ENCODE measurements at places on chromosomes 2 and 18. TPM values are rescaled to one million over a fixed set of nuclear protein-coding genes. Genes with fewer than 3 reads are reported as not detected.
A peak's percentile ranks its signal among the peaks of the same experiment; 100 is the strongest.

GRCh38 chr2:33555681-33556080 lies 43.4 kb downstream of the FAM98A start:
- no peaks in the 10 kb centered on the region for H3K36me3 ChIP-seq
- no peaks in the 10 kb centered on the region for H3K4me1 ChIP-seq
- H3K27ac ChIP-seq = no peak overlapping the region
- DNase-seq = no peak

Gene ALLC
- not detected for total RNA-seq

Gene CREG2
- 0.12 TPM for total RNA-seq

Gene FANCL
- 34.5 TPM for total RNA-seq

DNA sequence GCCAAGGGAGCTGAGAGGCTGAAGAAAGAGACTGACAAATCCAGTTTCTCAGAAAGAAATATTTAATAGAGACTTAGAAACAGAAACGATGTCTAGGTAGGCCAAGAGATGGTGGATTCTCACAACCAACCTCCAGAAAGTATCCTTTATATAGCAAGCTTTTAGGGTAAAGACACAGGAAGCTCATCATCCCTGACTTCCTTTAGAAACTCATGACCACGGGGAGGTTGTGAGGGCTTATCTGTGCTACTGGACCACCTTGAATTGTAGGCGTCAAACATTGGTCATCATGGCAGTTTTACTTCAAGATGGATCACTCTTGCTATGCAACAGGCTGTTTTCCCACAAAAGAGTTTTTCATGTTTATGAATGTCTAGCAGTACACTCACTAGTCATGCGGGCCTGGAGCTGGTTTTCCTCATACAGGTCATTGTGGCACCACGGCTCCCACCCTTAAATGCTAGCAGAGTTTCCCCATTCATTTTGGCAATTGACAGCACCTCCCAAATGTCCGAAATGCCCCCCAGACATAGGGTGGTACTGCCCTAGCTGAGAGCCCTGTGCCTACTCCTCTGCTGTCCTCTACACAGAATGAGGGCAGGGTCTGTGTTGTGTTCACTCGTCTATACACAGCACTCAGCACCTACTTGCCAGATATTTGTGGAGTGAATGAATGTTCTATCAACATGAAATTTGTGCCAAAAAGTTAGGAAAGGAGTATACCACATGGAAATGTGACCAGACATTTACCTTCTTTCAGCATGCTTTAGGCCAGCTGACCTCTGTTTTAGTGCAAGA lies 89.0 kb downstream of the TMEM247 start:
- H3K27ac ChIP-seq = no peak overlapping the region
- no peak overlapping the region for H3K4me3 ChIP-seq
- H3K4me1 ChIP-seq = no peaks in the 10 kb centered on the region
- no peaks in the 10 kb centered on the region for H3K27me3 ChIP-seq
- no peak for DNase-seq

DNA sequence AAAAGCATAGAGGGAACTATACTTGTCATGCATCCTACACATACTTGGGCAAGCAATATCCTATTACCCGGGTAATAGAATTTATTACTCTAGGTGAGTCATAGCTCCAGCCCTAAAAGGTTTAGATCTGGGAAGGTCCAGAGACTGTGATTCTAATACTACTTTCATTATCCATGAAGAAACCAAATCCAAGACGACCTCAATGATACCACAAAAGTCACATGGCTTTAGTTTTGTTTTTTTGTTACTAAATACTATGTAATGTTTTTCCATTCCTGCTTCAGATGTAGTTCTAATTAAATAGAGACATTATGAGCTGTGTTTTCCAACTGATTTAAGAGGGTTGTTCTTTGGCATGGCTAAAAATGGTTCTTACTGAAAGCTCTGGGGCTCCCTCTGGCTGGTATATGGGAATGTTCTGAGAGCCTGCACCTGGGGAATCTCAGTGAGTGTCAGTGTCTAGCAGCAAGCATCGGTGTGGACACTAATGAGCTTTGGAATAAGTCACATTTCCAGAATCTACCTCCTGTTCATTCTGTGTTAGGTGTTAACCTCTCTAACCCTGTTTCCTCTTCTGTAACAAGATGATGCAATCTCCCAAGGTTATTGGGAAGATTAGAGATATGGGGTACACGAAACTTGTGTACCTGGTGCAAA lies 20.5 kb upstream of the IL1RL2 start:
- no peak for DNase-seq
- H3K36me3 ChIP-seq = no peaks in the 10 kb centered on the region
- H3K27ac ChIP-seq = no peak overlapping the region
- no peak overlapping the region for H3K4me3 ChIP-seq
- peaks cover 12% of the 10 kb centered on the region for H3K4me1 ChIP-seq
- no peaks in the 10 kb centered on the region for H3K27me3 ChIP-seq

DNA sequence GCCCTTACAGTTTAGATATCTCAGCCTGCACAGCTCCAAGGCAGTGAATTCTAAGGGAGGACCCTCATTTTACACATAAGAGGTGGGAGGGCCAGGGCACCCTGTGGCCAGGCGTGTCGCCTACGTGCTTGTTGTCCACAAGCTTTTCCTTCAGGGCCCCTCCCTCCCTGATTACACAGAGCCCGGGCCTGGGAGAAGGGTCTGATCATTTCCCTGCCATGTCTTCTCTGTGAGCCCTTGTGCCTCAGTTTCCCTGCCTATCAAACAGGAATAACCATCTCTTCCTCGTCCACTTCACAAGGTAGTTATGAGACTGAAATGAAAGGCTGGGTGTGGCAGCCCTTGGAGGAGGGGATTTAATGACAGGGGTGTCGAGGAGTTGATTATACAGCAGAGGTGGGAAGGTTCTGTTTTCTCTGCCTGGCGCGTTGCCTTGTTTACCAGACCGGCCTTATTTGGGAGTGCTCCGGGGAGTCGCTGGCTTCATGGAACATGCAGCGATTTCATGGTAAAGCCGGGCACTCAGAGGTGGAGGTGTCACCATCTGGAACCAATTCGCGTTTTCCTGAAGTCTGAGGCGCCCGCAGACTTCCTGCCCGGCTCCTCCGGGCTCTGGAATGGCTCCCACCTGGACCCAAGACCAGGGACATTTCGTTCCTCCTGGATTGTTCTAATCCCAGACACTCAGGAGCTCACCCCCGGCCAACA lies 208.9 kb downstream of the KLHL29 start:
- no peak for DNase-seq
- H3K27me3 ChIP-seq = no peaks in the 10 kb centered on the region
- no peak overlapping the region for H3K4me3 ChIP-seq
- H3K36me3 ChIP-seq = no peaks in the 10 kb centered on the region
- 0 out of 2 replicates have a peak, but pooled peaks cover 4% of the 10 kb centered on the region for H3K4me1 ChIP-seq

GRCh38 chr2:19866771-19867170 lies 35.0 kb downstream of the TTC32 start:
- H3K36me3 ChIP-seq = no peaks in the 10 kb centered on the region
- no peak for DNase-seq
- no peak overlapping the region for H3K27ac ChIP-seq
- no peak overlapping the region for H3K4me3 ChIP-seq
- H3K4me1 ChIP-seq = no peaks in the 10 kb centered on the region
- no peaks in the 10 kb centered on the region for H3K27me3 ChIP-seq

Gene ATP6V1B1
- total RNA-seq = 0.74 TPM

DNA sequence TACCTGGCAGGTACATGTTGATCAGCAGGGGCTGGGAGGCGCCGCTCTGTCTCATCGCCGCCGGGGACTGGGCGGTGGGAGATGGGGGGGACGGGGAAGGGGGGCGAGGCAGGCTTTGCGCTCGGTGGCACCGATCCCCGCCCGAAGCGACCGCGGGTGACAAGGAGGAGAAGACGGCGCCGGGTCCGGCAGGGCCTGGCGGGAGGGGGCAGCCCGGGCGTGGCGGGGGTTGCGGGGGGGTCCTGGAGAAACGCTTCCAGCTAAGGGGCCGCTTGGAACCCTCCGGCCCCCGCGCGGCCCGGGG lies at the start of gene FEV:
Gene FEV, minus strand, starts transcription at position 164 of the 304 bp plus-strand sequence. Its CDS starts 109 bp downstream, at position 55.
- no peak within 1 kb of the TSS for H3K4me3 ChIP-seq
- no peak within 1 kb of the TSS for H3K27ac ChIP-seq
- no peak for DNase-seq

GRCh38 chr2:163737190-163737439 lies 1.3 kb upstream of the FIGN start:
- H3K36me3 ChIP-seq = no peaks in the 10 kb centered on the region
- no peaks in the 10 kb centered on the region for H3K4me1 ChIP-seq
- no peak for DNase-seq
- H3K27me3 ChIP-seq = peaks cover 66% of the 10 kb centered on the region
- no peak overlapping the region for H3K27ac ChIP-seq

- H3K4me1 ChIP-seq = no peaks in the 10 kb centered on the region
- H3K36me3 ChIP-seq = no peaks in the 10 kb centered on the region
- no peak overlapping the region for H3K4me3 ChIP-seq
- no peak overlapping the region for H3K27ac ChIP-seq
- no peaks in the 10 kb centered on the region for H3K27me3 ChIP-seq
These were observed 635.1 kb upstream of the SLC39A10 start for GRCh38 chr2:195021711-195022507.

- no peak overlapping the region for H3K4me3 ChIP-seq
- no peaks in the 10 kb centered on the region for H3K36me3 ChIP-seq
- peak; percentile 19 for DNase-seq
- no peaks in the 10 kb centered on the region for H3K27me3 ChIP-seq
- no peaks in the 10 kb centered on the region for H3K4me1 ChIP-seq
These were observed 26.8 kb downstream of the MPHOSPH10 start for GRCh38 chr2:71157124-71157793.

Gene KDM3A
- total RNA-seq = 52.6 TPM

Gene SLC5A6
- total RNA-seq = 55.4 TPM

GRCh38 chr18:53531896-53532295 lies 692.6 kb downstream of the MBD2 start:
- no peak overlapping the region for H3K27ac ChIP-seq
- H3K27me3 ChIP-seq = no peaks in the 10 kb centered on the region
- DNase-seq = no peak
- H3K4me1 ChIP-seq = no peaks in the 10 kb centered on the region
- H3K36me3 ChIP-seq = no peaks in the 10 kb centered on the region
- no peak overlapping the region for H3K4me3 ChIP-seq

Gene IL36A
- total RNA-seq = not detected

Gene MOB4
- 24.4 TPM for total RNA-seq

DNA sequence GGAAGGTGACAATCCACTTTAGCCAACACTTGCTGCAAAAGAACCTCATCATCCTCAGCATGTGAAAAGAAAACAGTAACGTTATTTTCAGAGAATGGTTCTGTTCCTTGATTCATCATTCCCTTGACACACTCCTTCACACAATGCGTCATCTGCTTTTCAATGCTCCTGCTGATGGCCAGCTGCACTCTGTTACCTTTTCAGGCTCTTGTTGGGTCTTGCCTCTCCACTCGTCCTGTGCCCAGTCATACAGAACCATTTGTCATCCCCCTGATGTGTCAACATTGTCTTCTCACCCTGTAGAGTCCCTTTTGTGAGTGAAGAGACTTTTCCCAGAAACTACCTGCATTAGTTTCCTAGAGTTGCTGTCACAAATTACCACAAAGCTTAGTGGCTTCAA lies 12.2 kb upstream of the DTNA start:
- H3K36me3 ChIP-seq = no peaks in the 10 kb centered on the region
- H3K27ac ChIP-seq = no peak overlapping the region
- H3K27me3 ChIP-seq = no peaks in the 10 kb centered on the region

Gene STRN
- 26.4 TPM for total RNA-seq

DNA sequence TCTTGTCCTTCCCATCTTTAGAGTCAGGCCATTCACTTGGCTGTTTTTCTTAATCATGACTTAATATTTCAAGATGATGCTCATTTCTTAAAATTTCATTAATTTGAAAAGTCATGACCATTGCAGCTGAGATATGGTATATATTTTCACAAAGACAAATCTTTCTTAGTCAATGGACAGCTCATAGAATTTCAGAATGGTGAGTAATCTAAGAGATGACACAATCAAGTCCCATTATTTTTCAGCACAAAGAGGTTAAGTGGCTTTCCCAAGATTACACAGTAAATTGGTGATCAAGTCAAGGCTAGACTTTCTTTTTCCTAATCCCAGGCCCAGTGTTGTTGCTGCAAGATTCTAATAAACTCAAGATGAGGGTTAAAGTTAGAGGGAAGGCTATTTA lies 34.4 kb upstream of the NT5C1B start:
- no peaks in the 10 kb centered on the region for H3K4me1 ChIP-seq
- no peak overlapping the region for H3K4me3 ChIP-seq
- no peak overlapping the region for H3K27ac ChIP-seq
- H3K27me3 ChIP-seq = no peaks in the 10 kb centered on the region

GRCh38 chr18:3266062-3266608 lies 4.2 kb downstream of the MYL12B start:
- H3K4me3 ChIP-seq = no peak overlapping the region
- peaks cover 57% of the 10 kb centered on the region for H3K4me1 ChIP-seq
- no peaks in the 10 kb centered on the region for H3K36me3 ChIP-seq
- DNase-seq = no peak

DNA sequence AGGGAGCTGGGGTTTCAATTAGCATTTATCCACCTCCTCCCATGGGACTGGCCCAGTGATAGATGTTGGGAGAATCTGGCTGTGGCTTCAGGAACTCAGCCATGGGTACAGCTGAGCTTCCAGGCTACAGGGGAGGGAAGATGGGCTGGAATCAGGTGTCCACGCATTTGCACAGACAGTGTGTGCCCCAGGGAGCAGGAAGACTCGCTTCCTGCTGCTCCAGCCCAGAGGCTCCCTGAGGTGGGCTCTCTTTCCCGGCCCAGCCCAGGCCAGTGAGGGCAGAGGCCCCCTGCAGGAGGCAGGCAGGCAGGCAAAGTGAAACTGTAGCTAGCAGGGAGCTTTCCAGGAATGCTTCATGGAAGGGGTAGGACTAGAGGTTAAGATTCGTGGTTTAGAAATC lies 28.7 kb downstream of the DYSF start:
- H3K27me3 ChIP-seq = peaks cover 3% of the 10 kb centered on the region
- peaks cover 6% of the 10 kb centered on the region for H3K4me1 ChIP-seq
- no peak overlapping the region for H3K27ac ChIP-seq

- no peak for DNase-seq
- no peak overlapping the region for H3K4me3 ChIP-seq
- H3K36me3 ChIP-seq = no peaks in the 10 kb centered on the region
- no peaks in the 10 kb centered on the region for H3K27me3 ChIP-seq
- no peaks in the 10 kb centered on the region for H3K4me1 ChIP-seq
- H3K27ac ChIP-seq = no peak overlapping the region
These were observed 208.6 kb downstream of the NYAP2 start for GRCh38 chr2:225608136-225608535.

DNA sequence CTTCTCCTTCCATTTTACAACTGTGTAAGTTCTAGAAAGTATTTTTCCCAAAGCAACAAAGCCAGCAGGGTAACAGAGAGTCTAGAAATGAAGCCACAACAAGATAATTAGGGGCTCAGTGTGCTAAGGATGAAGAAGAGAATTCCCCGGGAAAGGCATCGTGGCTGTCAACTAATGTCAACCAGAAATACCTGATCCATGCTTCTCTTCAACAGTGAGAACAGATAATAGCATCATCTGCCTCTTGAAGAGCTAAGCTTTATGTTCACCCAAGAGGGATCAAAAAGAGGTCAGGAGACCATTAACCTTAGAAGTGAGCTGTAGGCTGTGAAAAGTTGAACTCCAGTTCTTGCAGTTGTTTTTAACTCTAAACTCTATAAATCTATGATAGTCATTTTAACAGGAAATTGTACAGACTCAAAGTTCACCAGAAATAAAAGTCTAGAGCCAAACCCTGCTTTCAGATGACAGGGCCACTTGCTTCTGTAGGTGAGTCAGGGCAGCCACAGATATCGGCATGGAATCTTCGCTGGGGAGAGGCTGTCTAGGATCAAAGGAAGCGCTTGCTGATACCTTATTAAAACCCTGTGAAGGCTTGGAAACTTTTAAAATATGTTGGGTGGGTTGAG lies 540.7 kb upstream of the ID2 start:
- no peaks in the 10 kb centered on the region for H3K4me1 ChIP-seq
- no peak overlapping the region for H3K27ac ChIP-seq
- no peaks in the 10 kb centered on the region for H3K36me3 ChIP-seq
- H3K4me3 ChIP-seq = no peak overlapping the region
- DNase-seq = no peak
- 0 out of 2 replicates have a peak, but pooled peaks cover 14% of the 10 kb centered on the region for H3K27me3 ChIP-seq

GRCh38 chr2:159614534-159615366 lies 1.6 kb downstream of the BAZ2B start:
- H3K27ac ChIP-seq = peak overlapping the region; percentile 63
- peak overlapping the region; percentile 70 for H3K4me3 ChIP-seq

All from HCT116 (cell line).